ENCODE measurements at places on chromosomes 3 and 15. TPM values are rescaled to one million over a fixed set of nuclear protein-coding genes. Genes with fewer than 3 reads are reported as not detected.

GRCh38 chr3:36894914-36895313 is 49.9 kb downstream of the TRANK1 start:
- no peak for DNase-seq

- DNase-seq: no peak
Observed at GRCh38 chr3:168341956-168342936, 246.5 kb upstream of the GOLIM4 start.

DNA sequence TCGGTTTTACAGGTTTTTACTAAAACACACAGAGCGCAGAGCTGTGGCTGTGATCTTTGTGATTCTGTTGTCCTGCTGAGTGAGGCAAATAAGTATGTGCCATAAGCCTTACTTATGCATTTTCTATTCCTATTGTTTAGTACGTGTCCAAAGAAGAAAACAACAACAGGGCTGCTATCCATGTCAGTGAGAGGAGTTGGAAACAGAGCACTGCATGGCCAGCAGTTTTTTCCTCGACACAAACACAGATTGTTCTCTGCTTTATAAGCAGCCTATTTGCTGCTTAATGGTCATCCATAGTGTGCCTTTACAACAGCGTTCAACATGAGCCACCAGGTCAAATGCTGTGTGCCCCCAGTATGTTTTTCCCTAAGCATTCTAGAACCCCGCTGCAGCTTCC is 79.8 kb downstream of the SHQ1 start:
- DNase-seq: no peak

- DNase-seq: peak; percentile 100
Observed at GRCh38 chr15:89087830-89088604, at the start of gene ABHD2. Gene ABHD2 (plus strand): TSS chr15:89088456. CDS start chr15:89116328, 27,872 bp downstream.

DNA sequence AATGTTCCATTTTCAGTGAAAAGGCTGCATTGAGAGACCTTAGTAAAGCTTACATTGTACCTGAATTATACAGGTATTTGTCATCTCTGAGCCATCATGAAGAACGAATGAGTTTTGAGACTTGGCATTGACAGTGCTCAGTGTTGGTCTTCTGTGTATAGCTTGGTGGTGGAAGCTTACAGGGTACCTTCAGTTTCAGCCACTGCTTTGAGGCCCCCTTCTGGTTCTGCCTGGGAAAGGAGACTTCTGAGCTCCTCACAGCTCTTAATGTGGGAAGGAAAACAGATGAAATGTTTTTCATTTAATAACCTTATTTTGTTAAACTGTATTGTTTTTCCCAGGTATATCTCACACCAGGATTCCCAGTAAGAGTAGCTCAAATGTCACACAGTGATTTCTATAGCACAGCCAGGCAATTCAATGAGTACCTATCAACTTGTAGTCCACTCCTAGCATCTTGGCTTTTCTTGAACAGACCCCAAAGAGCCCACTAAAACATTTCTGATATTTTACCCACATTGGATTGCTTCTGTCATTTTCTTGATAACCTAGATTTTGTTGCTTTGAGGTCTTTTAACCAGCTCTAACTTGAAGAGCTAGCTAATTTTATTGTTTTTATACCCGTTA is 5.6 kb downstream of the SERPINI1 start:
- peak; percentile 26 for DNase-seq

DNA sequence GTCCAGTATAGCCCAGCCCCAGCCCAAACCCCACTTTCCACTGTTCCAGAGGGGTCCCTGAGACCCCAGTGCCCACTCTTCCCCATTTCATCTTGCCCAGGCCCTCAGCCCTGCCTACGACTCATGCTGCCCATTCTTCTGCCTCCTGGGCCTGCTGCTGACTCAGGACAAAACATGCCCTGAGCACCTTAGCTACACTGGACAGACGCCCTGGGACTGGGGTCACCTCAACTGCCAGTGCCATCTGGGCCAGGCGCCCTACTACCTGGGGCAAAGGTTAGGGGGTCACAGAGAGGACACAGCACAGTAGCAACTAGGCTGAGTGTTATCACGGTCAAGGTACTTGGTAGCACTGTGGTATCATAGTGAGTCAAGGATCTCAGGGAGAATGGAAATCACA is 2.6 kb upstream of the LAMB2 start:
- DNase-seq: no peak

DNA sequence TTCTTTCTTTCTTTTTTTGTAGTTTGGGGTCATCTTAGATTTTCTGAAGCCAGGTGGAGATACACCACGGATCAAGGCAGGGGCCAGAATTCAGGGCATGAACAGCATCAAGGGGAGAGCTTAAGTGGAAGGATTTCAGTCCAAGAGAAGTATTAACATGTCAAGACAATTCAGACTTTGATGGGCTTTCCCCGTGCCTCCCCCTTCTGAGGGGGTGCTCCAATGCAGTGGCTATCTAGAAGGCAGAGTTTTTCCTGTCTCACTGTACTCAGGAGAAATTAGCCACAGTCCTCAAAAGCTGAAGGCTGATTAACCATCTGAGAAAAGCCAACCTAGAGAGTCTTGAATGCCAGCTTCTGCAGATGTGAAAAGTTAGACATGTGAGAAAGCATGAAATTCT is 127.3 kb downstream of the TGFBR2 start:
- DNase-seq: no peak

DNA sequence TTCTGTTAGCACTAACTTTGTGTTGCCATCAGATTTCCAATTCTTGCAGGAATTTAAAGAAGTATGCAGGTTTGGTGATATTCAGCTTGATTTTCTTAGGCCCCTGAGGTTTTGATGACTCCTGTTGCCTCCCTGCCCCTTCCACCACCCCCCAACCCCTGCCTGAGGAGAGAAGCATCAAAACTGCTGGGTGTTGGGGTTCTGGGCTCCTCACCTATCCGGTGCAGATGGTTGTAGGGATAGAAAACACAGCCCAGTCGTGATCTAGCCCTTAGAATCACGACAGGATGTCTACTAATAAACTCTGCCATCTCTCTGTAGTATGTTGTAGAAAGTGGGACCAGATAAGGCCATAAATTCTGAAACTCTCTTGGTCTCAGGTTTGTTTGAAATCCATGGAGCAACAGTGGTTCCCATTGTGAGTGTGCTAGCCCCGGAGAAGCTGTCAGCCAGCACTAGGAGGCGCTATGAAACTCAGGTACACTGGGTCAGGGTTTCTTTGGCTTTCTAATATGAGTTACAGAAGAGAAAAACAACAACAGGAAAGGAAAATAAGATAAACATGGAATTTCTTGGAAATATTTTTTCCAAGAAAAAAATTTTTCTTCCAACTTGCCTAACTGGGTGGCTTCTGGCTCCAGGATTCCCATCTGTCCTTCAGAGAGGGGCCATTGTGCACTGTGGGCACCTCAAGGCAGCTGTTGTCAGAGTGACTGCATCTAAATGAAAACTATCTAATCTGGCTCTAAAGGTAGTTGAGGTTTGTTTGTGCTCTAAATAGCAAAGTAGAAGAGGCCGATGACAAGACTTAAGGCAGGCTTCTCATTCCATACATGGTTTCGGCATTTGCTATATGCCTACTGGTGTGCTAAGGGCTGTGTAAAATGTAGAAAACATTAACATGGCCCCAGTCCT is 8.7 kb downstream of the SRP14 start:
- DNase-seq: peak; percentile 51

DNA sequence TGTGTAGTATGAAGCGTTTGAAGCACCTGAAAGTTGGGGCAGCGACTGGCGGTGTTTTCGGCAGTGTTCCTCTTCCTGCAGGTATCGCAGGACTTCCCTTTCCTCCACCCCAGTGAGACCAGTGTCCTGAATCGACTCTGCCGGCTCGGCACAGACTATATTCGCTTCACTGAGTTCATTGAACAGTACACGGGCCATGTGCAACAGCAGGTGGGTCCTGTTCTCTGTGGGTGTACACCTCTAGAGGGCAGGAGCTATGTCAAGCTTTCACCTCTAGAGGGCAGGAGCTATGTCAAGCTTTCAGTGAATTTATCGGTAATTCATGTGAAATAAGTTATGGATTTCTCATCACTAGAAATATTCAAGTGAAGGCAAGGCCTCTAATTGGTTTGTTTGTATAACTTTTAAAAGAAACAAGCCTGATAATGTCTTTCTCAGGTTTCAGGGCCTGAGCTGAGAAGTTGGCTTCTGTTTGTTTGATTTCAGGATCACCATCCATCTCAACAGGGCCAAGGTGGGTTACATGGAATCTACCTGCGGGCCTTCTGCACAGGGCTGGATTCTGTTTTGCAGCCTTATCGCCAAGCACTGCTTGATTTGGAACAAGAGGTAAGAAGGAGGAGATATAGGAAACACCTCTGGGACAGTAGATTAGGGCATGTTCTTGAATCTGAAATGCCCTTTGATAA is 5.3 kb downstream of the TUBGCP4 start:
- DNase-seq: peak; percentile 25

The REC114 gene
- total RNA-seq: not detected

The SLC2A2 gene
- not detected for total RNA-seq

The KNSTRN gene
- total RNA-seq: 72.4 TPM

The MKRN2OS gene
- not detected for total RNA-seq

All from myocyte (in vitro differentiated cells).